ENCODE measurements at places on chromosomes 3 and 15. TPM values are rescaled to one million over a fixed set of nuclear protein-coding genes. Genes with fewer than 3 reads are reported as not detected.

B3GALNT1 gene
- total RNA-seq: 6.6 TPM

DNA sequence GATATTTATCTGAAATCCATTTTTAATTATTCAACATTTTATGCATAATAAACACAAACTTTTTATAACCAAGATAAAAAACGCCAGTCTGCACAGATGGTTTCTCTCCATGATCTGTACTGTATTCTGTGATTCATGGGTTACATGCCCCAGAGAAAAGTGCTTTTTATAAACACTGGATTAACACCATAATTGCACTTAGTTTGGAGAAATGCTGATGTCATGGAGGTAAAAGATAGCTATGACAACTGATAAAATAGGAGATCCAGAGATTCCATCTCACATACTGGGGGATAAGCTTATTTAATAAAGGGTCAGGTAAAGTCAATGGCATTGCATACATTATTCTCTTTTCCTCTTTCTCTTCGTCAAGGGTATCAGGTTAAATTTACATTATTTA is 1460.4 kb upstream of the ALCAM start:
- DNase-seq: no peak

CKMT1B gene
- total RNA-seq: 12.8 TPM

GRCh38 chr3:128309026-128309425 is 155.7 kb downstream of the EEFSEC start:
- no peak for DNase-seq

- no peak for DNase-seq
Measured at GRCh38 chr3:65521032-65521431, 517.7 kb downstream of the MAGI1 start.

GRIP2 gene
- total RNA-seq: 6.6 TPM

MRPS25 gene
- 36.4 TPM for total RNA-seq

ADAMTSL3 gene
- 0.64 TPM for total RNA-seq

DGKG gene
- total RNA-seq: 0.54 TPM

DNA sequence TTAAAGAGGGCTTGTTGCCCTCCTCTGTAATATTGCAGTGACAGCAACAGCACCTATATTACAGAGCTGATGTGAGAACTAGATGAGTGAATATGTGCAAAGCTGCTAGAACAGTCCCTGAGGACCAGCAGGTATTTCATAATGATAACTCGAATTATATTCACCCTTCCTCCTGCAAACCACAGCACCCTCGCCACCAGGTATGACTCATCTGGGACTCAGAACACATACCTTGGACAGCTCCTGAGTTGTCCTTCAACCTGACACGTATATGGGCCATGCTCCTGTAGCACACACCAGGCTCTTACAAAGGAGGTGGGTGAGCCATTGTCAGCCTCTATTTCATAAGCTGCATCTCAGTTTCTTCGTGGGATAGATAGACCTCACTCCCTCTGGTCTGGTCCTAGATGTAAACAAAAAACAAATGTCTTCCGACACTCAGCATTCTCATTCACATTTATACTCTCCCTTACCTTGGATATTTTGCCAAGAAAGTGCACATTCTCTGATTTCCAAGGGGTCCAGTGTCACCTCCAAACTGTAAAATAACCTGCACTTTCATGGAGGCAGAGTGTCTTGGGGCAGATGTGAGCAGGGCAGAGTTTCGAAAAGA is 124.5 kb downstream of the TLE3 start:
- DNase-seq: no peak

GRCh38 chr3:57006179-57006657 is 54.2 kb upstream of the SPATA12 start:
- no peak for DNase-seq

CASR gene
- not detected for total RNA-seq

DNA sequence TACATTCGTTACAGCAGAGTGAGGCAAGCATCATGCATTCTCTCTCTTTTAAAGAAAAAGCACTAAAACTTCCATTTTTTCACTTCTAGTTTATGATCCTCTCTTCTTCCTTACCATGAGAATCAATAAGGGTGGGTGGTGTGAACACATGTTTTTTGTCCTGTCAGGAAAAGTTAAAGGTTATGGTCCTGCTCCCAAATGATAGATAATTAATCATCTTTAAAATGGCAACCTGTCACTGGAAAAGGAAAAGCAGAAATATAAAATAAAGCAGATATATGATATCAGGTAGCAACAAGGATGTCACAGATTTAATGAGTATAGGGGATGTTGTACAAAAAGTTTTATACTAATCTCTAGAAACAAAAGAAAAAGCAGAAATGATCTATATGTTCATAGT is 56.4 kb upstream of the PHLDB2 start:
- DNase-seq: no peak
